ENCODE measurements at places on chromosomes 5 and 9.

GRCh38 chr5:54719384-54720283, 202.1 kb downstream of the SNX18 start:
- peak; percentile 76 for DNase-seq

- DNase-seq, result no peak
Measured at GRCh38 chr5:98016771-98017170, 756.7 kb upstream of the RGMB start.

DNA sequence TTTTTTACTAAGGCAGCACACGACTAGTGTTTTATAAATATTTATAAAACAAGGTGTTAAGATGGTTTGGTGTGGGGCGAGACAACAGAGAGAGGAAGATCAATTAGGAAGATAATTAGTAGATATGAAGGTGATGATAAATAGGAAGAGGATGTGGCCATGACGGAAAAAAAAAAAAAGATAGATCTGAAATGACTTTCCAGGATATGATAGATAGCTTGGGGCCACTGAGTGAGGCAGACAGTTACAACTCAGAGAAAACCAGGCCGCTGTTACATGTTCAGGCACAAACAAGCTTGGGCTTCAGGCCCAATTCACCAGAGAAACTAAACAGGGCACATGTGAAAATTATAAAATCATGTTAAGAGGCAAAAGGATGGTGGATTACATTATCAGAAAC, 43.2 kb downstream of the KIAA0825 start:
- DNase-seq, result no peak

- DNase-seq, result no peak
Measured at GRCh38 chr5:59645380-59645779, 248.1 kb downstream of the PDE4D start.

DNA sequence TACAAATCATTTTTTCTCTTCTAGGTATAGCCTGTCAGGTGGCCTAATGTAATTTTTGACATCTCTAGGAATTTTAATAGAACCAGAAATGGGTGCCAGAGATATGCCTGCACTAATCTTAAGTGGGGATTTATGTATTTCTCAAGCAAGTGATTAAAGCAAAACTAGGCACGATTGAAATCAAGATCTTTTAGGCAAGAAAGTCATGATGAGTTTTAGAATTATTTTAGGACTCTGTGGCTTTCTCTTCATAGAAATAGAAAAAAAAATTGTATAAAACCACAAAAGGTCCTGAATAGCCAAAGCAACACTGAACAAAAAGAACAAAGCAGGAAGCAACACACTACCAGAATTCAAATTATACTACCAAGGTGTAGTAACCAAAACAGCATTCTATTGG, 952 bp upstream of the AMACR start:
- DNase-seq, result no peak

- DNase-seq, result no peak
Measured at GRCh38 chr5:61018062-61018461, 73.1 kb downstream of the NDUFAF2 start.

GRCh38 chr5:57009811-57010210, 57.9 kb upstream of the MIER3 start:
- no peak for DNase-seq

- no peak for DNase-seq
Measured at GRCh38 chr9:19161257-19162025, 34.1 kb upstream of the PLIN2 start.

GRCh38 chr9:99023231-99023630, 79.5 kb downstream of the COL15A1 start:
- DNase-seq, result no peak

- no peak for DNase-seq
Measured at GRCh38 chr5:32153723-32154122, 20.4 kb downstream of the GOLPH3 start.

- DNase-seq, result peak; percentile 58
Measured at GRCh38 chr9:14315875-14316601, 2.1 kb upstream of the NFIB start.

- no peak for DNase-seq
Measured at GRCh38 chr5:177957241-177957640, 38.8 kb downstream of the PROP1 start.

DNA sequence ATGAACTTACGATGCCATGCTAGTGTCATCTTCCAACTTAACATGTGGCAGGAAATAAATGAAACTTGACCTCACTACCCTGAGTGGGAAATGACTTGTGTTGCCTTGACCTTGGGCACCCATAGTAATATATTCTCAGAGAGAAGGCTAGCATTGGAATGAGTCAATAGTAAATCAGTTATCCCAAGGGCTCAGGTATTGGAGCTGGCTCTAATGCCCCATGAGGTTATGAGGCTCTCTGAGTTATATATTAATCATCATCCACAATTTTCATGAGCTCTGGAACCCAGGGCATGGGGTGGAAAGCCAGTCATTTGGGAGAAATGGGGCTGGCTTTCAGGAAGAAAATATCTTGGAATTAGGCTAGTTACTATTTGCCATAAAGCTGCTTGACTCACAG, 42.4 kb upstream of the SMIM32 start:
- no peak for DNase-seq

GRCh38 chr9:93898026-93898425, 57.1 kb downstream of the BARX1 start:
- DNase-seq, result peak; percentile 17

- no peak for DNase-seq
Measured at GRCh38 chr9:76351006-76351405, 43.2 kb downstream of the RFK start.

GRCh38 chr9:88781628-88782391, 209.5 kb upstream of the S1PR3 start:
- peak; percentile 56 for DNase-seq

DNA sequence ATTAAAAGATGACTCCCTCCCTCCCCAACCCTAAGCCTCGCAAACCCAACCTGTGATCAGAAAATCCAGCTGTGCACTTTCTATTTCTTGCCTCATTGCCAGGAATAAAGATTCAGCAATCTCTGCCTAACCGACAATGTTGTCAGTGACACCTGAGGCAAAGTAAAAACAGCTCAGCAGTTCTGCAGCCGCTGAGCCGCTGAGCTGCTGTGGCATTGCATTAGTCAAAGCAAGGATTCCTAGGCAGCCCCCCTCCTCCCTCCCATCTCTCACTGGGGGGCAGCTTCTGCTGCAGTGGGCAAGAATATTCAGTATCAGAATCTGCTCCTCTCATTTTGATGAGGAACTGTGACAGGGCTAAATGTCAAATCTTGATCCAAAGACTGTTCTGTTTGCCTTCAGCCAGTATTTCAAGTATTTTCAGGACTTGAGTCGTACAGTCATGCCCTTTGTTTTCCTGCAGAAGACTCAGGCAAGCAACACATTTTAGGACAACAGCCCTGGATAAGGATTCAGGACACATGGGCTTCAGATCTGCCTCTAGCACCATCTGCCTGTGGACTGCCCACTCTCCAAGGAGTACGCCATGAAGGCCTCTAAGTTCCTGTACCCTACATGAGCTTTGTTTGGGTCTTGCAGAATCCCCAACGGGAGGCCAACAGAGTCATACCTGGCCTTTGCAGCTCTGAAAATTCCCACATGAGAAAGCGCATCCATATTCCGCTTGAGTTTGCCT, 41.1 kb upstream of the DAP start:
- no peak for DNase-seq

GRCh38 chr5:78533356-78533755, 115.2 kb downstream of the LHFPL2 start:
- DNase-seq, result no peak

DNA sequence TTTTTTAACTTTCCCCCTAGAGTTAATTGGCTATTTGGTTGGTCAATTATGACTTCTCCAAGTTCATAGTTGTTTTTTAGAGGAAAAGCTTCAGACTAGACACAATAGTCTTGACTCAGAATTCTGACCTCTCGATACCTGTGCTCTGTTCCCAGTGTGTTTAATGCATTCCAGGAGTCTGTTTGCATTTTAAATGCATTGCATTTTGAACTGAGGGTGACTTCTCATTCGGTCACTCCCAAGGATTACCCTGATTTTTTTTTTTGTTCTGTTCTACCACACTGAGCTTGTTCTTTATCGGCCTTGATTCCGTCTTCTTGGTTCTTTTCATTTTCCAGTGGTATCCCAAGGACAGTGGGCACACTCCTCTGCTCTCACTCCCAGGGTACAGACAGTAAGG, 16.3 kb downstream of the ARHGEF28 start:
- DNase-seq, result no peak

GRCh38 chr5:122420537-122421236, 108.7 kb downstream of the SNCAIP start:
- DNase-seq, result no peak

DNA sequence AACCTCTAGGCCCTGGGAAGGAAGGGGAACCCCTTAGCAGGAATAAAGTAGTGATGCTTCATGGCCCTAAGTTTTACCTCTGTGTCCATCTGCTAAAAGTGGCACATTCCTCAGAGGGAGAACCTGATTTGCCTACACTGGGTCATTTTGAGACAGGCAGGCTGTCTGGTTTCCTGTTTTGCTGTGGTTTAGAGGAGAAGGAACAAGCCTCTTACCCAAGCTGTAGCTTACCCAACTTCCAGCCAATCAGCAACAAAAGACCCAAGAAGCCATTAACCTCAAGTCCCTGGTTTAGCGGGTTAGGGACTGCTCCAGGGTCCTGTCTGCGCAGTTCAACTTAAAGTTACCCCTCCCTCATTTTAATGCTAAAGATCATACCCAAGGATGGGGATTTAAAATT, 411.0 kb downstream of the MAT2B start:
- DNase-seq, result no peak

- DNase-seq, result no peak
Measured at GRCh38 chr5:31156631-31157160, 36.8 kb upstream of the CDH6 start.

GRCh38 chr5:139579-140442, 47.8 kb downstream of the PLEKHG4B start:
- no peak for DNase-seq

- DNase-seq, result no peak
Measured at GRCh38 chr5:68548959-68549676, 333.6 kb downstream of the PIK3R1 start.

DNA sequence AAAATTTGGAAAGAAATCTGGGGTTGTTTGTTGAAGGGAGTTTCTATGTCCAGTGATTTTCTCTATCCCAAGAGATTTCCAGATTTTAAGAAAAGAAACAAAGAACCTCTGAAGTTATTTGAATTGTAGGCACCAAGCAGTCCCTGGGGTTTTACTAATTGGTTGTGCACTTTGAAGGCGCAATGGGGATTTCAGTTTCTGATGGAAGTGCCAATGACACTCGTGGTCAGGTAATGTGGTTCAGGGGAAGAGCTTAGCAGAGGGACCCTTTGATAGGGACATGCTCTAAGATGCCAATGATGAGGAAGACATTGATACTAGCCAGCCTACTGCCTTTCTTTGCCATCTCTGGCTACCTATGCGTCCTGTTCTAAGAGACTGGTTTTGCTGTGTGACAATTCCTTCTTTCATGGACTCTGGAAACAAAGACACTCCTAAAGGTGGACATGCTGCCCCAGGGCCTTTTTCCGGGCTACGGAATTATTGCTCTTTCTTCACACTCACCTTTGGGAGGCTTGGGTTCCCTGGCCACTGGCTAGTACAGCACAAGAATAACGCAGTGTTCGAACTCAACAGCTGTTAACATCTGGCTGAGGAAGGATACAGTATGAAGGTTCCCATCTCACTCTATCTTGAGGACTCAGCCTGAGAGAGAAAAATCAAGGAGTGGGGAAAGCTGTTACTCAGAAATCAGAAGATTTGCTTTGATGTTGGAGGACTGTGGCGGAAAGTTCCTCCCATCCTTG, 6.9 kb upstream of the TRAF1 start:
- no peak for DNase-seq

DNA sequence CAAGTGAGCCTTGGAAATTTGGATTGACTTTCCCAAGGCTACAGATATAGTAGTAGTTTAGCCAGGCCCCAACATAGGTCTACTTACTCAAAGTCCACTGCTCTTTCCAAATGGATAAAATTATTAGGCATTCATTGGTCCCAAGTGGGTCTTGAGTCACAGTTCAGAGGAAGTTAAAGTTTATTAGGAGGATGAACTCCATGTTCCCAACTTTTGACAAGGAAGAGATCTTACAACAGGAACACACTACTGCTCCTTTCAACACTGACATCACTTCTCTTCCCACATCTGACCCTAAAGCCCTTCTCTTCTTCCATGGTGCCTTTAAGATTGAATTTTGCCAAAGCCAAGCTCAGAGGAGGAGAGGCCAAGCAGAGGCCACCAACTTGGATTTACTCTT, 234.5 kb upstream of the TRIM32 start:
- no peak for DNase-seq

DNA sequence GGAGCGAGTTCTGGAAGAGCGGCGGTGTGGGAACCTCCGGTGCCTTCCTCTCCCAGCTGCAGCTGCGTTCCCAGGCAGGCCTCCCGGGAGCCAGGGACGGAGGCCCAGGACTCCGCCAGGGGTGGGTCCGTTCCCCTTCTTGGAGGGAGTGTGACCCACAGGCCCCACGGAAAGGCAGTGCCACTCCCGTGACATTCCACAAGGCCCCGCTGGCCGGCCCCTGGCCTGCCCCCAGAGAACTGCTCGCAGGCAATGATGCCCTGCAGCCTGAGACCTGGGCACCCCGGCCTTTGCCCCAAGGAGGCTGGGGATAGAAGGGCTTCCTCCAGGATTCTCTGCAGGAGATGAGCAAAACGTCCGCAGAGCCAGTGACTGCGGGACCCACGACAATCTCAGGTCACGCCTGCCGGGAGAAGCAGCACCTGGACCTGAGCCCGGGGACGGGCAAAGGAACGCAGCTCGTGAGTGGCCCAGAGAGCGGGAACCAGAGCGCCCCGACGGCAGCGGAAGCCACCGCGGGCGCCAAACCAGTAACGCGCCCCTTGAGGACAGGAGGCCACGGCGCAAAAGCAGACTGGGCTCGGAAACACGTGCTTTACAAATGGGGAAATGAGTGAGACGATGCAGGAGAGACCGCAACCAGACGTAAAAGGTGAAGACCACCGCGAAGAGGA, 9.3 kb downstream of the OBP2B start:
- peak; percentile 69 for DNase-seq

GRCh38 chr9:109143881-109144562, 23.0 kb downstream of the FRRS1L start:
- DNase-seq, result peak; percentile 48

DNA sequence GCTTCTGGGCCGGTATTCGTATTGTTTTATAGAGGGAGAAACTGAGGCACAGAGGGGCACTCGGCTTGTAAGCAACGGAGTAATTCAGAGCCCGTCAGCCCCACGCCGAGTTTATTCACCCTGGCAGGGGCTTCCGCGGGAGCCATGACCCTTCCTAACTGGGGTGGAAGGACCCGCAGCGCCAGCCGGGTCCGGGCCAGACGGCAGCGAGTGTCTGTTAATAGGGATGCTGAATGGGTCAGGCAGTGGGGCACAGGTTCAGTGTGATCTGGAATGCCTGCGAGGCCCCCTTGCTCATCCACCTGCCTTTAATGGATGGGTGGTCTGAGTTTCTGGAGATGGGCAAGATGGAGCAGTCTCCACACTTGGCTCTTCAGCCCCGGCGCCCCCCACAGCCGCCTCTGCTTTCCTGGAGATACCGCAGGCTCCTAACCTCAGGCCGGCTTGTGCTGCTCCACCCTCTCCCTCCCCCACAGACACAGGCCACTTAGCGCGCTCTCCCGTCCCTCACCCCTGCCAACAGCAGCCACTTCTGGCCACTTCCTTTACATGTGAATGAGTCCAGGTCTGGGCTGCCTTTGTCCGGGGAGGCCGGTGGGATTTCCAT, 147.1 kb downstream of the ERCC6L2 start:
- peak; percentile 80 for DNase-seq

Data from H9 (cell line).